ENCODE measurements at places on chromosomes 6 and 20.

DNA sequence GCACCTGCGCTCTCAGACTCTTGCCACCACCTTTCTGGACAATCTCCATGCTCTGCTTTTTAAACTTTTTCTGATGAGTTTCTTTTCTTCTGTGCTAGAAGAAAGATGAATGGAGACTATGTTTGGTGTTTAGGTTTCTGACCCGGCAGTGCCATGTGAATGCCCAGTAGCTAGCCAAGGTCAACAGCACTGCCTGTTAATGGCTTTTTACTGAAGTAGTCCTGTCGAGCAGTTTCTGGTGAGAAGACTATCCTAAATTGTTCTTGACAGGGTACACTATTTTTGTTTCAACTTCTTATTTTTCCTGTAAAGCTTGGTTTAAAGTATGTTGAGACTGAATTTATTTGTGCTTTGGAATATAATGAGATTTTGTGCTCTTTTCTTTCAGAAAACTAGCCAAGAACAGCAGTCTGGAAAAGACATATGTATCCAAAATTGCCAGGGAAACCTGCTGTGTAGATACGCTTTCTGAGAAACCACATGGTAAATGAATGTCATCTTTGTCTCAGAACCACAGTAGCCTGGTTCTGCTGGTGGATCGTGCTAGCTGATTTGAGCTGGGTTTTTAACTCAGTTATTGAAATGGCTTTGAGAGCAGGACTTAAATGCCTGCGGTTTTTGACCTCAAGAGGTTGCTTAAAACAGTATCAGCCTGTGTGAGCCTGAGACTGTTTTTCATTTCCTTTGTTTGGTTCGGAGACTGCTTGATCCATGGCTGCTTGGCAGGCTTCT, 48.1 kb downstream of the KCNS1 start:
- peak; percentile 36 for DNase-seq

DNA sequence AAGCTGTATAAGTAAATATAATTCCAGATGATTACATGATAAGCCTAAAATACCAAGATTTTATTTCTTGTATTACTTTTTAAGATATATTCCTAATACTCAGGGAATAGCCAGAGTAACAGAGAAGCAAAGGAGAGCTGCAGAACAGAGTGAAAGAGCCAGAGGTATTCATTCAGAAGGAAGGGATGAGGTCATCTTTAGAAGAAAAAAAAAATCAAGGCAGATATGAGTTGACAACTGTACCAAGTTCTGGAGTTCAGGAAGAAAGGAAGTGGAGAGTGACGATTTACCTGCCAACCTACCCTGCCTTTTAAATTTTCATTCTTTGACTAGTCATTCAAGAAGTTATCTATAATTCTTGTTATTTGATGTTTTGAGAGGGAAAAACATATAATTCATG, 28.8 kb upstream of the NHSL1 start:
- no peak for DNase-seq

DNA sequence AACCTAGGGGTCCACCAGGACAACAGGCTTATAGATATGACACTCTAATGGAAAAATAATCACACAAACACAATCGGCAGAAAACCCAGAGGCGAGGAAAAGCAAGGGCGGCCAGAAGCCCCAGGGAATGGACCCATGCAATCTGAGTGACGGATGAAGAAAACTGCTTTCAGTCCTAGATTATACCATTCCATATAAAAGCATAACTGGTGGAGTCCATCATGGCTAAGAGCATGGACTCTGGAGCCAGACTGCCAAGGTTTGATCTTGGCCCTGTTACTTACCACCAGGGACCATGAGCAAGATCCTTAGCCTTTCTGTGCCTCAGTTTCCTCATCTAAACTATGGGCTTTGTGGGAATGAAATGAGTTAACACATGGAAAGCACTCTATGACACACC, 3.7 kb downstream of the SLC22A16 start:
- DNase-seq: no peak

DNA sequence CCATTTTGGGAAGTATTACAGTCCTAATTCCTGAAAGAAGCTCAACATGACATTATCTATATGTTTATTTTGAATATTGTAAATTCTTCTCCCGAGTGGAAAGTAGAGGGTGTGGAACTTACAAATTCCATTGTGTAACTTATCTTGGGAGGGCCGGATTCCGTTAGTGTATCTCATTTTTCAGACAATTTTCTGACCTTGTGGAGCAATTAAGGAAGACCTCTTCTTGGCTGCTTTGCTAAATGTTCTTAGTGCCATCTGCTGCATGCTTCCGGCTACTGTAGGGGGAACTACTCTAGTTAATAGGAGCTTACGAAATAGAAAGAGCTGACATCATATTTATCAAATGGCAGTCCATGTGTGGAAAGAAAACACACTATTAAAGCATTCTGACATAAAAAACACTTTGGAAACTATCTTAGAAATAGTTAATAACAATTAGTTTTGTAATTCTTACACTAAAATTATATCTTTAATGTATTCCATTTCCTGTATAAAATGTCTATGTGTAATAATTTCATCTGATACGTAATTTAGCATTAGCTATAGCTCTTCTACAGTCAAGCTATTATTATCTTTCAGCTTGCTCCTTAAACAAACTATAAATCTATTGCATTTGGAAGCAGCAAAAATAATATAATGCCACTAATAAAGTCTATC, 41.5 kb upstream of the KCNQ5 start:
- DNase-seq: peak; percentile 12

- no peak for DNase-seq
Observed at GRCh38 chr20:20000211-20000968, 16.8 kb upstream of the NAA20 start.

GRCh38 chr20:22878166-22878565, 156.9 kb upstream of the SSTR4 start:
- no peak for DNase-seq

GRCh38 chr20:17761604-17762003, 61.8 kb downstream of the BANF2 start:
- no peak for DNase-seq

GRCh38 chr6:37105148-37106050, 64.6 kb upstream of the PIM1 start:
- DNase-seq: no peak

DNA sequence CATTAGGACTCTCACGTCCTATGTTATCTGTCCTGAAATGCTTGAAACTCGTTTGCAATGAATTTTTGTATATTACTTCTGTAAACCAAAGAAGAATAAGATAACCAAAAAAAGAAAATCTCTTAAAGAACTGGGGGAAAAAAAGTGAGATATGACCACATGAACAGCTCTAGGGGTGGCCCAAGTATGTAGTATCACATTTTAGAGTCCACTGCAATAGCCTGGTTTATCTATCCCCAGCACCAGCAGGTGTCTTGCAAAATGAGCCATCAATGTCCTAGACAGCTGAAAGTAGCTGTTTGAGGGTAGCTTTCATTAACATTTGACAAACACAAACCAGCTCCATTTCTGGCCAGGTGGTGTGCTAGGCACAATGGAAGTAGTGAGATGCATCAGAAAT, 102.8 kb downstream of the PXDC1 start:
- DNase-seq: no peak

- no peak for DNase-seq
Observed at GRCh38 chr6:15629487-15629886, 33.3 kb downstream of the DTNBP1 start.

GRCh38 chr20:43542674-43543073, 16.2 kb upstream of the SGK2 start:
- DNase-seq: no peak

- no peak for DNase-seq
Observed at GRCh38 chr20:5881703-5882102, 68.6 kb downstream of the TRMT6 start.
